Fibroblast of the conjunctiva (primary cell): ENCODE measurements at places on chromosomes 7 and 10.

DNA sequence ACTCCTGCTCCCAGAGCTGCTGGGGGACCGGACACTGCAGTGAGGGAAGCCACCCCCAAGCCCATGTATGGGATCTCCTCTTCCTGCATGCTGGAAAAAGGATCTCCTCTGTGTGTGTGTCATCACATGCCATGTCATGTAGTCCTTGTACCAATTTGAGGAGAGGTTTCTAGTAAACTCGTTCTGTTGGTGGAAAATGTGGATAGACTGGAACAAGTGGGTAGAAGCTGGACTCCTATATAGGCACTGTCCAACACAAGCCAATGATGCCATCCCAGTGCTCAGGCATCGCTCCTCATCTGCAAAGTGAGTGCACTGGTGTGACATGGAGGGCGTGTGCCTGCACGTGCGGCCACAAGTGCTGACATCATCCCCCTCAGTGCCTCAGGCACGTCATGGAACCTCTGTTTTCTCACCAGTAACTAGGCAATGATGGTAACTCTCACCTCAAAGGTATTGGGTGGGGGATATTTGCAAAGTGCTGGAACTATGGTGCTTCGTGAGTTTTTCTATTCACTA, 19.3 kb downstream of the MYO1G start:
- no peak for DNase-seq

DNA sequence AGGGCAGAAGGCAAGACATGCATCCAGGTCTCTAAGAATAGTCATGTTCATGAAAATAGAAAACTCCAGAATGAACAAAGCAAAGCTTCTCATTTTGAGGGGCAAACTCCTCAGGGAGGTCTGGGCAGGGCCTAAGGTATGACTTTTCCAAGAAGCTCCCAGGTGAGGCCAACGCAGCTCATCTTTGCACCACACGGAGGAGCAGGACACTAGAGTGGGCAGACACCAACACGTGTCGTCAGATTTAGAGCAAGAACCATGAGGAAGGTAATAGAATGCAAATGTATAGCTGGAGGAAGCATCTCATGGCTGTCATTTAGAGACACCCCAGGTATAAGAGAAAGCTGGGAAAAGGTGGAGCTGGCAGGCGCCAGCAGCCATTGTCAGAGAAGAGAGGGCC, 95.7 kb downstream of the WDFY4 start:
- no peak for DNase-seq

GRCh38 chr7:11950942-11951341, 118.9 kb upstream of the THSD7A start:
- no peak for DNase-seq

DNA sequence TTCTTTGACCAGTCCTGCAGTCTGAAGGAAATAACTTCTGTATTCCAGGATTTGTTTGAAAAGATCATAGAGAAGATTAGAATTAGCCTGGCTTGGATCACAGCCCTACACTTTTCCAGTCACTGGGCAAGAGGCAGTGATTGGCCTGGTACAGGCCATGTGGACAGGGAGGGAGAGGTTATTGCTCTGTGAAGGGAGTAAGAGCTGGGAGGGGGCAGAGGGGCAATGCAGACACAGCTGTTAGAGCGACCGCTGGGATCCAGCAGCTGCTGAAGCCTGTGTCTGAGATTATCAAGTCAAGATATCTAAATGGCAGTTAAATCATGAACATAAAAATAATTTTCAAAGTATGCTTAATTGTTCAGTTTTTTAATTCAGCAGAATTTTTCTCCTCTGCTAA, 257.3 kb downstream of the SDK1 start:
- no peak for DNase-seq

- no peak for DNase-seq
Measured at GRCh38 chr7:137987563-137987962, 14.3 kb downstream of the CREB3L2 start.

- no peak for DNase-seq
Measured at GRCh38 chr7:42035210-42035609, 201.8 kb downstream of the GLI3 start.

DNA sequence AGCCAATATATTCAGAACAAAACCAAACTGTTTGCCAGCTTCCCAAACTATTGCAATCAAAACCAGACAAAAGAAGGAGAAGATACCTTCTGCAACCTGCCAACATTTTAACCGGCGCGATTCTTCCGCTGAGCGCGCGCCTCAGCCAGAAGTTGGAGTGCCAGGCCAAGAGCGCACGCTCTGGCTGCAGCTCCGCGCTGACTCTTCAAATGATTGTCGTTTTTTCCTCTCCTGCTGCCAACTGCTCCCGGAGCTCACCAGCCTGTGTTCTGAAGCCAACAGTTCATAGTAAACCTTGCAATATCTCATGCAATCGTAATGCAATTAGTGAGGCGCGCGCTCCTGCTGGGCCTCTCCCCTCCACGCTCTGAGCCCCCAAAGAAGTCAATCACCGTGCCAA, 259.7 kb upstream of the MGMT start:
- DNase-seq = no peak

- no peak for DNase-seq
Measured at GRCh38 chr7:3520206-3520605, 219.2 kb downstream of the SDK1 start.

DNA sequence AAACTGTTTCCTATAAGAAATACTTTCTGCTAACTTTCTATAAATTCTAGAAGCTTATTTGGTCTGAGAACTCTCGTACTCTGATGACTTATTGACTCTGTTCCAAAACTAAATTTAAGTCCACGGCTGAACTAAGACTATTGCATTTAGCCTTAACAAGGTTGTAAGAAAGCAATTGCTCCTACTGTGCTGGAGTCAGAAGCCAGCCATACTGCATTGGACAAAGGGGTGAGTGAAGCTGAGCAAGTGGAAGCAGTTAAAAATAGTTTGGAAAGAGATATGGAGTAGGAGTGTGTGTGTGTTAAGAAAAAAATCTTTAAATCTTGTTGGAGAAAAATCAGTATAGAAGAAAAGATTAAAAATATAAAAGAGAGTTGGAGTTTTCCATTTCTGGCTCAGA, 1360.1 kb upstream of the CELF2 start:
- no peak for DNase-seq

- DNase-seq = no peak
Measured at GRCh38 chr7:33634606-33635005, 270.7 kb upstream of the BMPER start.

DNA sequence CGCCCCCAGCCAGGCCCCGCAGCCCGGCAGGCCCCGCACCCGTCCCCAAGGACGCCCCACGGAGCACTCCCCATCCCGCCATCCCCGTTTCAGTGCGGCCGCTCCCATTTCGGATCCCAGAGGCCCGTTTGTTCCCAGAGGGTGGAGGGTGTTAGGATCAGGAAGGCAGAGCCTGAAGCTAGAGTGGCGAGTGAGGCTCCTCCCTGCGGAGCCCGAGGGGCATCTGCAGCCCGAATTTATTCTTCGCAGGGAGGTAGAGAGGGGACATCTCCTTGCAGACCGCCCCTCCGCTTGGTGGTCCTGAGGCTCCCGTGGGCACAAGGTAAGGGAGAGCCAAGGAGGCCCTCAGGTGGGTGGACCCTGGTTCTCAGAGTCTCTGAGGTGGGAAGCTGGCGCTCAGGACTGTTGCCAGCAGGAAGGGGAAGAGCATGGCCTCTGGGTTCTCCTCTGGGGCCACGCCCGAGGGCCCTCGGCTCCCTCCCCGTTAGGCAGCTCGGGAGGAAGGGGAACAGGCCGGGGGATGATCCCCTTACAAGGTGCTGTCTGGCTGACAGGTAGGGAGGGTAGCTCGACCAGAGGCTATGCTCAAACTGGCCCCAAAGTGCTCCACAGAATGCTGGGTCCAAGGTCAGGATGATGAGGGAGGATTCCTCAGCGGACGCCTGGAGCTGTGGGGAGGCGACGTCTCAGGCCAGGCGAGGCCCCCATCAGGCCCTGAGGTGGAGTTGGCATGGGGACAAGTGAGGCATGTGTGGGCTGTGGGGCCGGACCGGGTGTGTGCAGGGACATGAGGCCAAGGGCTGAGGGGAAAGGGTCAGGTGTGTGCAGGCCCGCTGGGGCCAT, 17.4 kb downstream of the POLL start:
- no peak for DNase-seq

DNA sequence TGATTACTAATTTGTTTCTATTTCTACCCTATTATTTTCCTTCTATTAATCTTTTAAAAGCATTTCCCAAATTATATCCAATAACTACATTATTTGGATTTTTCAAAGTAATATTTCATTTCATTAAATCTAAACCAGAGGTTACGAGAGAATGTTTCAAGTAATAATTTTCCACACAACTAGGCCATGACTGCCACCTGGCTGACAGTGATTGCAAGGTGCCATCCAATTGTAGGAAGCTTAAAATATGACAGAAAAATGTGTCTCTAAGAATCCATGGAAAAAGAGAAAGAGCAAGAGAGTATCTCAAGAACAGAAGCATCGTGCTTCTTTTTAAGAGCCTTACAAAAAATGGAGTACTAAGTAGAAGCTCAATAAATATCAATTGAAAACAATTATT, 48.7 kb downstream of the TPK1 start:
- DNase-seq = no peak

GRCh38 chr10:3805201-3805790, 20.3 kb upstream of the KLF6 start:
- DNase-seq = peak; percentile 64

DNA sequence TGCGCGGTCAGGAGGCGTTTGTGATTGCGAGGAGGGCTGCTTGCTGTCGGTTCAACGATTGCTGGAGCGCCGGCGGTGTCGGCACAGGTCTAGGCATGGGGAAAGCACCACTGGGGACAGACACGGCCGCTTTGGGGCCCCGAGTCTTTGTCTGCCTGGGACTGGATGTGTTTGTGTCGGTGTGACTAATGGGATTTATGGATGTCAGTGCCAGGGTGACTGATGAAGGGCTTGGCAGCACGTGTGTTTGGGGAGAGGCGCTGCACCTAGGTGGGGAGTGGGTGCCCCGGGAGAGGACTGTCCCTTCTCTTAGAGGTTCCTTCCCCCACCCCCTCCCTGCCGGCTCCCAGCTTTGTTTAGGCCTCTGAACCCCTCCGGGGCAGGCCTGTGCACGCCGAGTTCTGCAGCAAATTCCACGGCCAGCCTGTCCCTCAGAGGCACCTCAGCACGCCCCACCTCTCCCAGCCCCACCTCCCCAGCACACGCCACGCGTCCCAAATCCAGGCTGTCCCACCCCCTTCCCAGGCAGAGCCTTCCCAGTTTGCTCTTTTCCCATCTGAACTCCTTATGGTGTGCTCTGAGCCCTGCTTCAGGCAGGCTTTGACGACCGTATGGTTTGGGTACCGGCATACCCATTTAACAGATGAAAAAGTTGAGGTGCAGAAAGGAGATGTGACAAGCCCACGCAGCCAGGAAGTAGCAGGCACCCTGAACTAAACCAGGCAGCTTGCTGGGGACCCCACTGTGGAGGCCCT, 6.4 kb upstream of the TNRC18 start:
- no peak for DNase-seq

DNA sequence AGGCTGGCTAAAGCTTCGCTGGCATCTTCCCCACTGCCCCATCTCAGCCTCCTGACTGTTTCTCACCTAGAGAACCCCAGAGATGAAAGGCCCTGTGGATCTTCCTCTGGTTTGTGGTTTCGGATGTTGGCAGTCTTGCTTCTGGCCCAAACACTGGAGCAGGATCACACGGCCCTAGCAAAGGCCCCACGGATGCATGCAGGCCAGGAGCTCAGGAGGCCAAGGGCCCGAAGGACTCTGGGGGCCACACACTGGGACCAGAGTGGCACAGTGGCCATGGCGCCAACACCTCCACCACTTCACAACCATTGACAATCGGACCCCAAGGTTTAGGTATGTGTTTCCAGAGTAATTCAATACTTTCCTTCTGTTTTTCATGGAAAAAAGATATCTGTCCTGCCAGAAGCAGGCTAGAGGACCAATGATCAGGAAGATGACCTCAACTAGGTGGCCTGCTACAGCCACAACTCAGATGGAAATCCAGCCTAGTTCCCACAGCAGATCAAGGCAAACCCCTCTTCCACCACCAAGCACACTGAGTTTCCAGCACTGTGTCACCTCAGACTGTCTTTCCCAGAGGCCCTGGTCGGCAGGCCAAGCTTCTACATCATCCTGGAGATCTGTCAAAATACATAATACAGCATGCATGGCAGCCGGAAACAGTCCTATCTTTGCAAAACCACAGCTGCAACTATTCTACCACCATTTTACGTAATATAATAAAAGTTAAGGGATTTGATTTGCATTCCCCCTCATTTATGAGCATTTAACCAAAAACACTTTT, 53.0 kb downstream of the CTBP2 start:
- DNase-seq = no peak

GRCh38 chr10:72072046-72072445, 16.3 kb downstream of the SPOCK2 start:
- no peak for DNase-seq
